ENCODE measurements at places on chromosomes 5 and 9.

DNA sequence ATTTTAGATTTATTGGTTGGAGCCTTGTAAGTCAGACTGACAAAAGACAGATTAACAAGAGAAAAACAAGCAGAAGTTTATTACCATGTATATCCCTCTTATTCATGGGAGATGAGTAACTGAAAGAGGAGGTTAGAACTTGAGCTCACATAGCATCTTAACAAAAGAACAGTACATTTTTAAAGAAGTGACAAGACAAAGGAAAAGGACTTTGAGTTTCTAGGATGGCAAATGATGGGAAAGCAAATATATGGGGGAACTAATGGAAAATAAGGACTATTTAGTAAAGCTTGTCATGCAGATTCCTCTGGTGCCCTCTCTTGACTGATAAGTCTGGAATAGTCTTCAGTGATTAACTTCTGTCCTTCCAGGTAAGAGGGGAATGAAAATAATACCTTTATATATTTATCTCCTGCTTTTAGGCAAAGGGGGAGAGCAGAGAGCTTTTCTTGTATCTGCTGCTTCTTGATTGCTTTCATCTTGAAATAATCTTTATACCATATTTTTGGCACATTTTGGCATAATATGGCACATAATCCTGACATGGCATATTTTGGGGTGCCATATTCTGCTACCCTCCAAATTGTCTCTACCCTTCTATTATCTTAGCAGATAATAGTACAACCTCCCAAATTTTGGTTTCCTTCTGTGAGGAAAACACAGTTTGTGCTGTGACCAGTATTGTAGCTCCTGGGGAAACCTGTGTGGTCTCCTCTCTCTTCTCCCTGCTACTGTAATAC lies 206.8 kb downstream of the TMC1 start:
- no peak for DNase-seq

DNA sequence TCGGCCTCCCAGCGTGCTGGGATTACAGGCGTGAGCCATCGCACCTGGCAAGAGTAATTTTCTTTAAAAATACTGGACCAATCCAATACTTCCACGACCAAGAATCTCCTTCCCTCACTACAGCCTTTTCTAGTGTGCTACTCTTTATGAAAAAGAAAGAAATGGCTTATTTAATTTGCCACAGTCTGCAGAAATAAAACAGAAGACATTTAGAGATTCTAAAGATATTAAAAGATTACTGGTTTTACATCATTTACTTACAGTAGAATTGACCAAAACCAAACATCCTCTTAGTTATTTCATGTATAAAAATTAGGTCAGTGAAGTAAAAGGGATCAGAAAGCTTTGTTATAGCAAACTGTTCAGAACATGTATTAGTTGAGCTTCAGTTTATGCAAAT lies 679.6 kb downstream of the MAT2B start:
- DNase-seq, result no peak

DNA sequence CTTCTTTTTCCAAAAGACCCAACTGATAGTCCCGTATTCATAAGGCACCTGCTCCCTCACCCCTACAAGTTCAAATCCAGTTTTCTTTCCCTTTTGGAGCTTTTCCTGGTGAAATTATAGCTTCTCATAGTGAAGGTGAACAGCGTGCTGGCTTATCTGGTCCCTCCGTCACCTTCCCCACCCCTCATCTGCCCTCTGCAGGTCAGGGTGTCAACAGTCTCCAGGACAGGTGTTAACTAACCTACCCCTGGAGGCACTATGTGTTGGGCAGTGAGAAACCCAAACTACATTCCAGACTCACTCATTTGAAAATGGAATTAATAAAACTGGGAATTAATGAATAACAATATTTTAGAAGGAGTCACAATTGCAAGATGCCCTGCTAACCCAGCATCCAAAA lies 109.0 kb upstream of the TAS2R1 start:
- DNase-seq, result no peak

DNA sequence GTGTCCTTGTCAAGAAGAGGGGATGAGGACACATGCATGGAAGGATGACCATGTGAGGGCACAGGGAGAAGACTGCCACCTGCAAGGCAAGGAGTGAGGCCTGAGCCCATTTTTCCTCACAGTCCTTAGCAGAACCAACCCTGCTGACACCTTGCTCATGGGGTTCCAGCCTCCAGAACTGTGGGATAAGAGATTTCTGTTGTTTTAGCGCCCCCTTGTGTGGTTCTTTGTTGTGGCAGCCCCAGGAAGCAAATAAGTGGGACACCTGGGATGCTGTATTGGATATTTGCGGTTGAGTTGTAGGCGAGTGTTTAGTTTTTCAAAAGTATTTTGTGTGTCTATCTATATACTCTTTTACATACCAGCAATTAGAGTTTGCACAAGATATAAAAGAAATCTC lies 206.4 kb downstream of the NXNL2 start:
- peak; percentile 44 for DNase-seq

DNA sequence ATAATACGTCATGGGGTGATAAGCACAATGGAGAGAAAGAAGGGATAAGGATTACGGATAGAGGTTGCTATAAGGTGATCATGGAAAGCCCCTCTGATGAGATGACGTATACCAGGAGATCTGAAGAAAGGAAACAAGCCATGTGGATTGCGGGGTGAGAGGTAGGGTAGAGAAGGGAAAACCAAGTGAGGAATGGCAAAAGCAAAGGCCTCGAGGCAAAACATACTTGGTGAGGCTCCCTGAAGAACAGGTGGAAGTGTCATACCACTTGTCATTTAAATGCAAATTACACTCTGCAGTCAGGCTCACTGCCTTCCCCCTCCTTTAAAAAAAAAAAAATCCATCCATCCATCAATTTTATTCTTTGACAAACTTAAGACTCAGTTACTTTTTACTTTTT lies 420.8 kb downstream of the RAB3C start:
- no peak for DNase-seq

GRCh38 chr5:146426853-146427618 lies 20.1 kb upstream of the TCERG1 start:
- DNase-seq, result peak; percentile 83

DNA sequence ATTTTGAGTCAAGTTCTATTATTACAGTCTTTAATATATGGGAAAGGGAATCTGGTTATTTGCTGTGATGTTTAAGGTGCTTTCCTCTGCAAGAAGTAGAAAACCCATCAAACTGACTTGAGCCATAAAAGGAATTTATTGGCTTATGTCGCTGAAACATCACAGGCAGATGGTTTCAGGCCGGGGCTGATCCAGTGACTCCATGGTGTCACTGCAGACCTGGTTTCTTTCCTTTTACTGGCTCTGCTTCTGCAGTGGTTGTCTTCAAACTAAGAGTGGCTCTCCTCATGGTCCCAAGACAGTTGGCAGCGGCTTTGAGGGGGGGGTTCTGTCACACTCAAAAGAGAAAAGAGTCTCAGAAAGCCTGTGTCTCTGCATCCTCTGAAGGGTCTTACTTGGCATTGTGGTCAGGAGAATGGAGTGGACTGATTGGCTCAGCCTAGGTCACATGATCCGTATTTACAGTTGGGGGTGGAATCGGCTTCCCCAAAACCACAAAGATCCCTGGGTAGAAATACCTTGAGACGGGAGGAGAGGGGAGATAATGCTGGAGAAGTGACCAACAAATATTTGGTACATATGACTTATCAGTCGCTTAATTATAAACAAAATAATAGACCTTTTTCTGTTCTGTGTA lies 106.3 kb downstream of the DAPK1 start:
- no peak for DNase-seq

- DNase-seq, result peak; percentile 90
Measured at GRCh38 chr9:123637945-123638634, 282.1 kb downstream of the CRB2 start.

GRCh38 chr9:128456613-128457061 lies 831 bp downstream of the ODF2 start:
- peak; percentile 87 for DNase-seq

GRCh38 chr5:127925916-127926315 lies 157.7 kb upstream of the SLC12A2 start:
- DNase-seq, result peak; percentile 12

GRCh38 chr9:121344184-121344583 lies 25.9 kb downstream of the STOM start:
- DNase-seq, result no peak

DNA sequence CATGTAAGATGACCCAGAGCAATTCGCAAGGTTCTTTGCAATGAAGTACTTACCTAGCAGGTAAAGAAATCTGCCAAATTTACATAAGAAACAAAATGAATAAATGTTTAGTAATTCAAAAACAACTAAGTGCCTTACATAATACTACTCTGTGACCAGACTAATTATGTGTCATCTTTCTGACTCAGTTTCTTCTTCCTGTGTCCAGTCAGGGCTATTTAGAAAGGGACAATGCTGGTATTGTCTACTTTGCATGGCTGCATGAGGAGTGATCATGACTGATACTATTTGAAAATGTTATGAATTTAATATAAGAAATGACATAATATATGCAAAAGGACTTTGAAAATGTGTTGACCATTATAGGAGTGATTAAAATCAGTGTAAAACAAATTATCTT lies 210.0 kb downstream of the TMEM161B start:
- no peak for DNase-seq

GRCh38 chr5:9502864-9503263 lies 43.0 kb downstream of the SEMA5A start:
- no peak for DNase-seq

DNA sequence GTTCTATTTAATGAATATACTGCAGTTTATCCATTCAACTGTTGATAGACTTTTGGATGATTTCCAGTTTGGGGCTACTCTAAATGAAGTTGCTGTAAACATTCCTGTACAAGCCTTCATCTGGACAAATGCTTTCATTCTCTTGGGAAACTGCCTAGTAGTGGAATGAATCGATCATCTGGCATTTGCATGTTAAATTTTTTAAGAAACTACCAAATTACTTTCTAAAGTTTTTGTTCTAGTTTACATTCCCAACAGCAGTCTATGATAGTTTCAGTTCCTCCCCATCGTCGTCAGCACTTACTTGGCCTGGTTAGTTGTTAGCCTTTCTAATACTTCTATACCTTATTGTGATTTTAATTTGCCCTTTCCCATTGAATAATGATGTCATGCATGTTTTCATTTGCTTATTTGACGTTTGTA lies 306.3 kb downstream of the FER start:
- DNase-seq, result no peak

DNA sequence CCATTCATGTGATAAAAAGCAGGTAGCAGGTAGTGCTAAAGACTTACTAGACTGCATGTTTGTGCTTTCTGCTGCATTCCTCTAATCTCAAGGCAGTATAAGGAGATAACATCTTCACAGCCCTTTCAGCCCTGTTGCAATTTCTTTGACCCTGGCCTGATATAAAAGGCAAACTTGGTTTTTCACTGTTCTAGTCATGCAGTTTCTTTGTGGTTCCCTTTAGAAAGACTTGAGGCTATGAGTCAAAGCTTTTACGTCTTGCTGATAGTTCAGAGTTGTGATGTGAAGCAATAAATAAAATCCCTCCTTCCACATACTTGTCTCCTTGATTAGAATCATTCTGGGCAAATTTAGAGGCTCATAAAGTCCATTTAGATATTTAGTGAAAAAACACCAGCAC lies 88.6 kb upstream of the CDKN2B start:
- DNase-seq, result peak; percentile 28

DNA sequence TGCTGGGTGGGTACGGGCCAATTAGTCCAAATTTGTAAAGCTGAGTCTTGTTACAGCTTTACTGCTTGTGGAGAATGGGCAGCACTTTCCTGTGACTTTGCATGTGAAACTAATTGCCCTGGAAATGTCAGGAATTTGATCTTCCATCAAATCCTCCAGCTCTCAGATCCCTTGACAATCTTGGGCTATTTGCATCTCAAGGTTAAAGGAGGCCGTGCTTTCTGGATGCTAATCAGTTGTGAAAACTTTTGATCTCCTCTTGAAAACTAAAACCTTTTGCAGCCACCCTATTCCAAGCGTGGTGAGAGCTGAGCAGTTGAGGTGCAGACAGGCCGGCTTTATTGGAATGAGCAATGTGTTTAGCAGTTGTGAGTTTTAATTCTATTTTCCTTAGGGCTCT lies 68.0 kb upstream of the CLINT1 start:
- DNase-seq, result no peak

GRCh38 chr9:104858271-104858670 lies 69.7 kb downstream of the ABCA1 start:
- DNase-seq, result no peak

DNA sequence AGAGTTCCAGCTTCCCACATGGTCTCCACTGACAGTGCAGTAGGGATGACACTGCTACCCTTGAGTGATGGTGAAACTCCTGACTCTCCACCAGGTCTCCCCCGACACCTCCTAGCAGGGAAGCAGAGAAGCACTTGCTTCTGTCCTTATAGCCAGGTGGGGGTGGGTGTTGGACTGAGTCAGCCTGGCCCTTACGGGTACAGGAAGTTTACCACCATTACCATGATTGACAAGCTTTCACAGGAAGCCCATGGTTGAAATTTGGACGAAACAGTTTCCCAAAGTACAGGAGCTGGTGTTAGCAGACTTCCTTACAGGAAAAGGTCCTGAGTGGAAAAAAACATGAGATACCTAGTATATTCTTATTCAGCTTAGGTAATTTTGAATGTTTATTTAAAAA lies 3.1 kb upstream of the FBXL7 start:
- no peak for DNase-seq

- no peak for DNase-seq
Measured at GRCh38 chr5:17378346-17378997, 119.6 kb upstream of the TAF11L2 start.

DNA sequence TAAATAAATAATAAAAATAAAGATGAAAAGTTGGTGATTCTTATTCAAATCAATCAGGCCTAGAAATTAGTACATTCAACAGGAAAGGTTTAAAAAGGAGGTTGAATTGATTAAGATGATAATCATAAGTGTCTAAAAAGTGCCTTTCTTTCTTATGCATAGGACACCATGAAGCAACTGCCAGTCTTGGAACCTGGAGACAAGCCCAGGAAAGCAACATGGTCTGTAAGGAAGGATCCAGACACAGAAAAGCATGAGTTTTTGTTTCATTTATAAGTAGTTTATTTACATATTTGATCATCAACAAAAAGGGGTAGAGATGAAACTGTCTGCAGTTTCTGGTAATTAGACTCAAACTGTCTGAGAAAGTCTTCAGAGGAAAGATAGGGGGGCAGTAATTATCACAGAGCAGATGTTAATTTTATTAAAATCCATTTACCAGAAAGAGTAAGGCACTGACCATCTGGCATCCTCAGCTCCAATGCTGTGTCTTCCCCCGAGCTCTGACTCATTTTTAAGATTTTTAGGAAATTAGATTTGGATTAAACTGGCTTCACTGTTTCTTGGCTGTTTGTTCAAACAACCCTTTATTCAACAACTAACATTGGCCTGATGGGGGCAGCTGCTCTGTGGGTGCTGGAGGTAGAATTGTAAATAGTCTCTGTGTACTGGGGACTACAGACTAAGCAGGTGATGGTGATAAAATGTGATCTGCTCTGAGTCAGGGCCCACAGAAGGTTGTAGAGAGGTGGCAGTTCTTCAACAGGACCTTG lies 2.7 kb downstream of the RABEPK start:
- DNase-seq, result peak; percentile 19

GRCh38 chr5:174553556-174553955 lies 170.8 kb upstream of the MSX2 start:
- no peak for DNase-seq

GRCh38 chr9:127862075-127863011 lies 7.9 kb upstream of the ENG start:
- peak; percentile 94 for DNase-seq

GRCh38 chr5:78269088-78269703 lies 25.3 kb downstream of the AP3B1 start:
- DNase-seq, result peak; percentile 49

GRCh38 chr5:139043157-139043905 lies 154.8 kb downstream of the SIL1 start:
- DNase-seq, result peak; percentile 83

- DNase-seq, result no peak
Measured at GRCh38 chr5:3613726-3614125, 18.1 kb downstream of the IRX1 start.

- peak; percentile 53 for DNase-seq
Measured at GRCh38 chr9:127931092-127931881, 710 bp upstream of the PIP5KL1 start.
